ENCODE measurements at places on chromosomes 2 and 18.

- no peak for DNase-seq
Measured at GRCh38 chr2:235536711-235537110, 42.9 kb downstream of the AGAP1 start.

GRCh38 chr2:226849349-226849748 is 13.5 kb downstream of the RHBDD1 start:
- no peak for DNase-seq

- no peak for DNase-seq
Measured at GRCh38 chr2:238162251-238162845, 3.6 kb downstream of the ERFE start.

DNA sequence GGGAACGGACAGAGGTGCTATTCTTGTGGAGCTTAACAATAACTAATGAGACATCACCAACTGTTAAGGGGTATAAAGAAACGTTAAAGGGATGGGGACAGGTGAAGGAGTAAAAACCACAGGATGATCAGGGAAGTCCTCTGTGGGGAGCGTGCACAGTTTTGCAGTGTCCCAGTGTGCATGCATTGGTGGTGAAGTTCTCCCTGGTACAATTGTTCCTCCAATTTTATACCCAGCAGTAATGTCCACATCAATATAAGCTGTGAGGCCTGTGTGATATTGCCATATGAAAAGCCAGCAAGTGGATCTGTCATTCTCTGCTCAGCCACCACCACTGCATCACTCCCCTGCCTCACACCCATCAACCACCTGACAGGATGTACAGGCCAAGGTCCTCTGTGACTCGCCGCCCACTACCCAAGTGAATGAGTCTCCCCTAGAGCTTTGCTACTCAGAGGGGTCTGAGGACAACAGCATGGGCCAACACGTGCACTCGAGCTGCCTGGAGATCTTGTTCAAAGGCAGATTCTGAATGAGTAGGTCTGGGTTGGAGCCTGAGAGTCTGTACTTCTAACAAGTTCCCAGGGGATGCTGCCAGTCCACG is 4.6 kb downstream of the MLPH start:
- DNase-seq = no peak
